ENCODE measurements at places on chromosomes 7 and 10.

- no peak for DNase-seq
These were observed 786 bp downstream of the TAF3 start for GRCh38 chr10:7819121-7819460.

DNA sequence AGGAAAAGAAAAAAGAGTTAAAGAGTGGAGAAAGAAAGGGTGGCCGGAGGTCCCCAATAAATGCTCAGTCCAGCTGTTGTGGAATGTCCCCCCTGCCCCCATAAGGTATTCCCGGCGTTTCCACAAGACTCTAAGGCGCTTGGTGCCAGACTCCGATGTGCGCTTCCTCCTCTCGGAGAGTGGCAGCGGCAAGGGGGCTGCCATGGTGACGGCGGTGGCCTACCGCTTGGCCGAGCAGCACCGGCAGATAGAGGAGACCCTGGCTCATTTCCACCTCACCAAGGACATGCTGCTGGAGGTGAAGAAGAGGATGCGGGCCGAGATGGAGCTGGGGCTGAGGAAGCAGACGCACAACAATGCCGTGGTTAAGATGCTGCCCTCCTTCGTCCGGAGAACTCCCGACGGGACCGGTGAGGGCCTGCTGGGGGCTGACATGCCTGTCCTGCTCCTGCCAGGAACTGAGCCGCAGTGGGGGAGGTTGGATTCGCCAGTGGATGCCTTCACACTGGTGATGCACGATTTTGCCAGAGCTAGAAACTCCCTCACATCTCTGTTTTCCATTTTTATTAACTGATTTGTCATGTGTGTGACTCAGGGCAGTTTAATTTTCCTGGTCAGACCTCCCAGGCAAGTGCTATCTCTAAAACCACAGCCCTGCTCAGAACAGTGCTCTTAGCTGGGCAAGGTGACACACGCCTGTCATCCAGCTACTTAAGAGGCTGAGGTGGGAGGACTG, 34.2 kb downstream of the TACR2 start:
- DNase-seq: no peak

DNA sequence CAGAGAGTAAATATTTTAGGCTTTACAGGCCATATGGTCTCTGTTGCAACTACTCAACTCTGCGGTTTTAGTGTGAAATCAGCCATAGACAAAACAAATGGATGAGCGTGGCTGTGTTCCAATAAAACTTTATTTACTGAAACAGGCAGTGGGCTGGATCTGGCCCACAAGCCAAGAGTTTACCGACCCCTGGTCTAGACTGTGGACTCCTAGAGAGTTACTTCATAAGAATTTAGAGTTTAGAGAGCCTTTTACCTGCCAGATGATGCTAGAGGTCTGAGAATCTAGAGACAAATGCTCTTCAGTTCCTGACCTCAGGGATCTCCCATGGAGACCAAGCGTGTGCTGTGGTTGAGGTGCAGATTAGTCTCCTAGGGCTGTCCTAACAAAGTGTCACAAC, 174.8 kb downstream of the PTEN start:
- DNase-seq: no peak

GRCh38 chr10:69461243-69462025, 10.2 kb downstream of the TSPAN15 start:
- DNase-seq: no peak

- no peak for DNase-seq
These were observed at the start of gene TMEM26 for GRCh38 chr10:61452655-61453641. Gene TMEM26, minus strand, starts transcription at chr10:61453381. Its CDS starts 300 bp downstream, at chr10:61453081.

GRCh38 chr10:89838044-89838615, 136.7 kb downstream of the KIF20B start:
- DNase-seq: no peak

GRCh38 chr10:133050371-133050770, 37.4 kb upstream of the ADGRA1 start:
- no peak for DNase-seq

- DNase-seq: no peak
These were observed 138.8 kb downstream of the ADARB2 start for GRCh38 chr10:1598393-1599153.

- no peak for DNase-seq
These were observed 122.1 kb downstream of the RPS24 start for GRCh38 chr10:78155722-78156121.

DNA sequence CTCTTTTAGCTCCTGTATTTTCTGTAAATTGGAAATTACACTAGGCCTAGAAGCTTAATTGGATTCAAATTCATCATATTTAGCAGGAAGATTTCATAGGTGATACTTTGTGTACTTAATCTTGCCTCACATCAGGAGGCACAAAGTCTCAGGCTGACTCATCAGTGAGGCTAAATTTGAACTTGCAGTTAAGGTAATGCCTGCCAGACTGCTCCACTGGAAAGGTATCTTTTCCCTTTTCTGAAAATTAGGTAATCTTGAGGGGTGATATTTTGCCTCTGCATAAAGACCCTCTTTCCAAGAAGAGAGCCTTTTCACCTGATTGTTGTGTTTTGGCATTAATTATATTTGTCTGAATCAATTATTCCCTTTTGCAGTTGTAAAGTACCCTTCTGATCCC, 14.6 kb downstream of the PPIA start:
- no peak for DNase-seq

DNA sequence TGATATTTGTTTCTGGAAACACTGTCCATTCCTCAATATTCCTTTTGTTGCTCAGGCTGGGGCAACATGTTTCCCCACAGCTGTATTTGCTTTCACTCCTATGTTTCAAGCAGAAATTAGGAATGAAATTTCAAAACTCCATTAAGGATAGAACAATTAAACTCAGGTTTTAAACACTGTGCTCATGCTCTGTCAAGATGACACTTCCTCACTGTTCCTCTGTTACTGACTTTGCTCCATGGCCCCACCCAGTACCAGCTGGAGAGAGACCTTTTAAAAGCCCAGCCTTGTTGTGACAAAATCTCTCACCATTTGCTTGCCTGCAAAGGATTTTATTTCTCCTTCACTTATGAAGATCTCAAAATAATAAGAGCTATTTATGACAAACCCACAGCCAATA, 197.4 kb downstream of the ELMO1 start:
- DNase-seq: no peak

DNA sequence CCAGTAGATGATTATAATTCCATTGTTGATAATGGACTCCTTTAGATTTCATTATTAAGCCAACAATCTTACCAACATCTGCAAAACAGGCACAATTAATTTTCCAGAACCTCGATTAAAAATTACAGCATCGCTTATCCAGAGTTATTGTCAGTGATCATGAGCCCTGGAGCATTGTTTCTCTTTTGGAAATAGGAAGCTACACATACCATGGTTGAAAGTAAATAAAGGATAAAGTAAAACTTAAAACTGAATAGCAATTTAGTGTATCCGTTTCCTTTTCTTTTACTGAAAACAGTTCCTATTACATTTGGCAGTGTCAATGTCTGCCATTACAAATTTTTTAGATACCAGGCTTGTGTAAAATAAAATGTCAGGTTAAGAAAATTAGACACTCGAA, 9.9 kb upstream of the HOXA2 start:
- no peak for DNase-seq

GRCh38 chr7:157898802-157899505, 562.1 kb downstream of the DNAJB6 start:
- DNase-seq: no peak

- no peak for DNase-seq
These were observed 16.0 kb downstream of the SFTPD start for GRCh38 chr10:79932841-79933379.

- no peak for DNase-seq
These were observed 470.8 kb downstream of the INHBA start for GRCh38 chr7:41232086-41232485.

GRCh38 chr7:42099066-42099465, 137.9 kb downstream of the GLI3 start:
- DNase-seq: no peak

DNA sequence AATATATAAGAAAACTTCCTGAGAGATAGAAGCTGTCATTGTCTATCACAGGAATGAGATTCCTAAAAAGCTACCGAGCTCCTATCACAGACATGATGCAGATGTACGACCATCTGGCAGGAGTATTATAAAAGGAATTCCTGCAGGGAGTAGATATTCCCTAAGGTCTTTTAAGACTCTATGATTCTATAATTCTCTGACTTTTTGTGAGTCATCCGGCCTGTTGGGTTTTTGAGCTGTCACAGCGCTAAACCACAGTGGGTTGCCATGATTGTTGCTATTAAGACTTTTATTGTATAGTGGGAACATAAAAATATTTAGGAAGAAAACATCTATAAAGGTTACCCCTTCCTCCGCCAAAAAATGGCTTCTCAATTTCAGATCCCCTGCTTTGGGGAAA, 223.4 kb downstream of the BMPER start:
- no peak for DNase-seq

- DNase-seq: no peak
These were observed 105.3 kb downstream of the SORCS1 start for GRCh38 chr10:107059068-107059804.

DNA sequence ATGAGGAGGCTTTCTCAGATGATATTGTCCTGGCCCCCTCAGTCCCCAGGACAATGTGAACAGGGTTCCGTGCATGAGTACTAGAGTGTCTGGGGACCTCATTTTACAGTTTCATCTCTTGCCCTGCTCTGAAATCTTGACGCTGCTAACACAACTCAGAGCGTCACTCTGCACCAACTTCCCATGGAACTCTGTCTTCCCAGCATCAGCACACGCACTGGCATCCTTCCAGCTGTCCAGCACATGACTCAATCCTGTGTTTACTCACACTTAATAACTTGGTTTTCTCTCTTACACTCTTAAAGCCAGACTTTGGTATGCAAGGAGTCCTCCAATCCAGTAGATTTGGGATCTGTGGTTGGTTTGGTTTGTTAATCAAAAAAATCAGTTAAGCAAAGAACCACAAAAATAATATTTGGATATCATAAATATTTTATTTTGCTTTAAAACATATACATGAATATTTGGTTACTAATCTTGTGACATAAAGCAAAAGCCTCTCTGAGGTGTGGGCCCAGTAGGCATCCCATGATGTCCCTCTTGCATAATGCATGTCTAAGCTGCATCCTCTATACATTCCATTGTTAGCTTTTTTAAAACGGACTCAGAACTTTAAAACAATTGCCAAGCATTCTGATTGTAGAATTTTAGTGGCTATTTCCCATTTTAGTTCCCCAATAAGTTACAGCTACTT, 131.0 kb downstream of the CXCL12 start:
- DNase-seq: no peak

DNA sequence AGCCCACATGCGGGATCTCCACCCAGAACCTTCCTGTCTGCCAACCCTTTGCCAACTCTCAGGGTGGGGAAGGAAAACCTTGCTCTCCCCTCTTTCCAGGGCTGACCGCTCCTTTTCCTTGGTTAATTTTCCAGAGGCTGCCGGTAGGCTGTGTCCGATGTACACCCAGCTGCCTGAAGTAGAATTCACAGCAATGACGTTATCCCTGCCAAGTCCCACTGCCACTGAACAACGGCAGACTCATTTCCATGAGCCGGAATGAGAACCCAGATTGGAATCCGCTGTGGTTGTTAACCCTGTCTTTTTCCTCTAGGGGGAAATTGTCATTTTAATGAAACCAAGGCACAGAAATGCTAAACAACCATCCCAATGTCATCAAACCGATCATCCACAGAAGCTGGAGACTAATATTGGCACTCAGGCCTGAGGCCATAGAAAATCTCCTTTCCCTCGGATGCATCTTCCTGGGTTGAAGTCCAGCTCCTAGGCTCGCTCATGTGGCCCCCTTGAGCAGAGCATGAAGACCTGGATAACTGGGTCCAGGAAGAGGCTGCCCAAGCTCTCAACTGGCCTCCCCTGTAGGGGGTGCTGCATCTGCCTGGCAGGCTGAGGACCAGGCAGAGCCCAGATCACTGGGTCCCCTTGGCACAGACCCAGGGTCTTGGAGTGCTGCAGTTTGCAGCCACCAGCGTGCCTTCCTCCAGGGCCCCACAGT, 30.4 kb downstream of the KLRG2 start:
- no peak for DNase-seq

DNA sequence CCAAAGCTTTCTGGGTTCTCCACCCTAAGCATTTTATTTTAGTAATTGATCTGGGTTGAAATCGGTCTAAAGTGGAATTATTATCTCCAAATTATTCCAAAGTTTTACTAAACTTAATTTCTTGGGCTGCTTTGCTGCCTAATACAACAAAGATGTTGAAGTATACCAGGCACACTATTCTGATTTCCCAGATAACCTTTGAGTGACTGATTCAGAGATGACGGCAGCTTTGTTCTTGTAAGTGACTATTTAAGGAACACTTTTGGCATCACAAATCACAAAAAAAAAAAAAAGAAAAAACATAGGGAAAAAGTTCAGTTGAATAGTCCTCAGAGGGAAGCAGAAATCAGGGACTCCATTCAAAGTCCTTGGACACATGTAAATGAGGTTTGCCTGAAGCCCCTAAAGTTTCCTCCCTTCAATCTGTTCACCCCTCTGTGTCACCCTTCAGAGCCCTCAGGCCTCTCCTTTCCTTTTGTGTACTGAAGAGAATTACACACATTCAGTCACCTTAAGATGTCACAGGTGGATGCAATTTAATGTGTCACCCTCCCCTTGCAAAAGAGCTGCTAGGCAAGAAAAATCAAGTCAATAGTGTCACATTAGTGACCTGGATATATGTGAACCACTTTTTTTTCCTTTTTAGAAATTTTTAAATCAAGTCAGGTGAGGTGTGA, 81.5 kb downstream of the RTKN2 start:
- DNase-seq: no peak

DNA sequence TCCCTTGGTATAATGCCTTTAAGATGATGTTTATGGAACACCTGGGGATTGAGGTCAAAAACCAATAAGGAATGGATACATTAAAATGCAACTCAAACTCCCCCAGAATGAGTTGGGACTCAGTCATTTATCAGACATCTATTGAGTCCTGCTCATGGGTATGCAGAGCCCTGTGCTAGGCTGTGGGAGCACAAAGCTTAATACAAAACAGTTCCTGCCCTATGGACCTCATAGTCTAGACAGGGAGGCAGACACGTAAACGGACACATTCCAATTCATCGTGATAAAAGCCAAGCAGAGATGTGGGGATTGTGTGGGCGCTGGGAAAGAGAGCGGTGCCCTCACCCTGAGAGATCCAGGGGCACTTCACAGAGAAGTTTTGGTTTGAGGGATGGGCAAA, 181.7 kb downstream of the PTEN start:
- DNase-seq: no peak

GRCh38 chr7:150003304-150003810, 129.6 kb downstream of the ATP6V0E2 start:
- no peak for DNase-seq

DNA sequence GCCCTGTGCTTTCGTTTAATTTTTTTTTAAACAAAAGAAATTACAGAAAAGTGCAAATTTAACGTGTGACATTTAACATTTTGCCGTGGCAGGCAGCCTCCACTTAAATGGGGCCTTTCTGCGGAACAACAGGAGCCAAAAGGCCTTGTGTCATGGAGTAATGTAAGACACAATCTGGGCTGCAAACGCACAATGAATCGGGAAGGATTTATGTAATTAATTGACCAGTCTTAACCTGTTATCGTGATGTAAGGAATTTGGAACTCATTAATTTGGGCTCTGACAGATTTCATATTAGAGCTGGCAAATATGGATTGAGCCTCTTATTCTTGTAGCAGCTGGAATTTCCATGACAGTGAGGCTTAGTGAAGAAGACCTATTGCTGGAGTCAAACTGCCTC, 86.4 kb downstream of the SNX10 start:
- no peak for DNase-seq

GRCh38 chr7:15906436-15906835, 220.0 kb upstream of the MEOX2 start:
- DNase-seq: no peak

Measured in NCI-H1930 (cell line).